Stomach (tissue), 19 donors: ENCODE measurements at places on chromosomes 1 and 21. TPM values are rescaled to one million over a fixed set of nuclear protein-coding genes. Genes with fewer than 3 reads are reported as not detected.
A peak's percentile ranks its signal among the peaks of the same experiment; 100 is the strongest.

DNA sequence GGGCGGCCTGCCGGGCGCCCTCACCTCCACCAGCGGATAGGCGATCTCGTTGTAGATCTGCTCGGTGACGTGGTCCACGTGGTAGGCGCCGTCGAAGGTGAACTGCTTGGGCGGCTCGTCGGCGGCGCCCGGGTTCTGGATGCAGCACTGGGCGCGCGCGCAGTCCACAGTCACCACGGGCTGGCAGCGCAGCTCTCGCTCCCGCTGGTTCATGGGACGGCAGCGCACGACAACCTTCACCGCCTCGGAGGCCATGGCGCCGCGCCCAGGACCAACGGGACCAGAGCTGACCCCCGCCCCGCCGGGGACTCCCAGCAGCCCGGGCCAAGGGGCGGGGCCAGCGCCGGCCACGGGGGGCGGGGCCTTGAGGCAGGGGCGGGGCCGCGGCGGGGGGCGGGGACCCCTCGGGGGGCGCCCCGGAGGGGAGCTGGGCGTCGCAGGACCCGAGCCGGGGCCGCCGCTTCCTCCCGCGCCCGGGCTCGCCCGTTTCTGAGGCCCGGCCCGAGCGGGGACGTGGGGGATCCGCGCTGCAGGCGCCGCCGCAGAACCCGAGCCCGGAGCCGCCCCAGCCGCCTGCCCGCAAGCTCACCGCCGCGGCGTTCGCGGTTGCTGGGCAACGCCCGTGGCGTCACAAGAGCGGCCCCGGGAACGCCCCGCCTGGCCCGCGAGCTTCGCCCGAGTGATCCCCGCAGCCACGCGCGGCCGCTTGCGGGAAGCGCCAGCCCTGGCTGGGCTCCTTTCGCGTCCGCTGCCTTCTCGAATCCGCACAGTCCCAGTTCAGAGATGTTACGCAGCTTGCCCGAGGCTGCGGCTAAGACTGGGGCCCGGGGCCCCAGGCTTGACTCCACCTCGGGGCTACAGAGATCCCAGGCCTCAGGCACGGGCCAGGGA is at the start of gene KIF17:
KIF17 (minus strand) TSS at position 556 of the 891 bp plus-strand sequence; CDS start at position 255, 301 bp downstream.
- DNase-seq: peak; percentile 87

GRCh38 chr1:11342621-11343032 is 69.6 kb downstream of the UBIAD1 start:
- DNase-seq: no peak

The TOMM40L gene
- 0.58 TPM for total RNA-seq

The EXTL1 gene
- not detected for total RNA-seq

- peak; percentile 92 for DNase-seq
These were observed 811 bp downstream of the SH3D21 start for GRCh38 chr1:36306902-36307456.

DNA sequence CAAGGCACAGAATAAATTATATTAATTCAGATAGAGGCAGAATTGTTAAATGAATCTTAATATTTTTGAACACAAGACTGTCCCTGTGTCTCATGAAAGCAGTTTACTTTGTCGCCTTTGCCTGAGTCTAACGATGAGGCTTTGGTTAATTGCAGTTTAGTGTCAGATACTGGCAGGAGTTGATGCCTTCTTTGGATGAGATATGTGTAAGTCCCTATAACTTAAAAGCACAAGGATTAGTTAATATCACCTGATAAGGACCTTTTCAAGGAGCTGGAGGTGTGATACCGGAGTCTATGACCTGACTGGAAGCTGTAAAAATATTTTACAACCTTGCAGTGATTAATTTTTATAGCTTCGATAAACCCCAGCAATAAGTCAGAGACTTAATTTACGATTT is 2.0 kb upstream of the SIKE1 start:
- no peak for DNase-seq

GRCh38 chr1:238589843-238590435 is 699.2 kb upstream of the ZP4 start:
- DNase-seq: no peak

The PRDM15 gene
- total RNA-seq: 10.0 TPM

GRCh38 chr21:21003701-21004100 is 5.5 kb downstream of the NCAM2 start:
- DNase-seq: no peak

The TINAGL1 gene
- total RNA-seq: 173 TPM

GRCh38 chr1:233390842-233391737 is 63.6 kb downstream of the MAP3K21 start:
- no peak for DNase-seq

The IGFN1 gene
- total RNA-seq: not detected

DNA sequence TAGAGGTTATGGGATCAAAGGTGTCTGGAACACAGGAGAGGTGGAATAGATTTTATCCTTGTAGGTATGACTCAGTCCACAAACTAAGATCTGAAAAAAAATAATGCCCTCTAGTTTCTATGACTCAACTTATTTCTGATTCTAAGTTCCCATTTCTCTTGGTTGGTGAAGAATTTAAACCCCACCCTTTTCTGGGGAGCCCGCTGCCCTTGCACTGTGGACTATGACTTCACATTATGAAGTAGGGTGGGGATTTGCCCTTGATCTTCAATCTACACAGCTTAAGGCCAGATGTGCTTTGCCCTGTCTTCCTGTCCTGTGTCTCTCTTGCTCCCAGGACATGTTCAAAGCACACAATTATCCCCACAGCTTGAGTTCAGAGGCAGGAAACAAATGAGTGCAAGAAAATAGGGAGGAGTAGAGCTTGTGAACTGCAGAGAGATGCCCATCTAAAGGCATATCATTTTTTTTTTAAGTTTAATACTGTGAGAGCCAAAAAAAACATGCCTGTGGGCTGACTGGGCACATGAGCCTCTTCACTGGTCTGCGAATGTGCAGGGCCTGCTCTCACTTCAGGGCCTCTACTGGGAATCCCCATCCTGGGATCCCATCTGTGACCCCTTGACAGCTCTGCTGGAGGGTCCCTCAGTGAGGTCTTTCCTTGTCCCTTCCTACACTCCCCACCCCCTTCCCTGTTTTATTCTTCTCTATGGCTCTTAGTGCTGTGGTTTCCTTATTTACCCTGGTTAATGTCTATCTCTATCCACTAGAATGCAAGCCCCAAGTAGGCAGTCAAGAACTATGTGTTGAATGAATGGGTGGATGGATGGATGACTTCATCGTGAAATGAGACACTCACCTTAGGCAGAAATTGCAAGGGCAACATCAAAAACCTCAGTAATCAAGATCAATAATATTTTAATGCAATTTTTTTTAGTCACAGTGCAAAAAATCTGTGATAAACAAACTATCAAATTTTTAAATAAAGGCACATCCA is 61.5 kb downstream of the CD58 start:
- no peak for DNase-seq

DNA sequence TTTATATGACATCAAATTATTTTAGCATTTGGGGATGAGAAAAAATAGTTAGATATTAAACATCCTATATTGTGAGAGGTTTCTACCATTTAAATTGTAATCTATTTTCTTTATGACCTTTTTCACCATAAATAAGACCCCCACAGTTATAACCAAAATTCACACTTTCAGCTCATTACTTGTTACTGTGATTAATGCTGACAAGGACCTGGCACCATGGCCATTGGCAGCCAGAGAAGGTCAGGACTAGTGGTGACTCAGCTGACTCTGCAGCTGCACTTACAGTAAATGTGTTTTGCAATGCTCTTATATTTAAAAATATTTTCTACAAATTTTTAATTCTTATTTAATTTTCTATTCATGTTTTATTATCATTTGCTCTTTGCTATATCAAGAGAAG is 133.3 kb upstream of the C1orf105 start:
- no peak for DNase-seq

The KIF17 gene
- total RNA-seq: 1.3 TPM

- peak; percentile 46 for DNase-seq
These were observed 68.9 kb downstream of the NRIP1 start for GRCh38 chr21:14995695-14996490.

The HJV gene
- total RNA-seq: not detected

- DNase-seq: peak; percentile 28
These were observed 226.6 kb upstream of the ZRANB2 start for GRCh38 chr1:71307451-71307850.

The EFHD2 gene
- total RNA-seq: 67.0 TPM

The C1orf115 gene
- 12.3 TPM for total RNA-seq

The LCE3E gene
- not detected for total RNA-seq

The PEF1 gene
- 72.8 TPM for total RNA-seq

DNA sequence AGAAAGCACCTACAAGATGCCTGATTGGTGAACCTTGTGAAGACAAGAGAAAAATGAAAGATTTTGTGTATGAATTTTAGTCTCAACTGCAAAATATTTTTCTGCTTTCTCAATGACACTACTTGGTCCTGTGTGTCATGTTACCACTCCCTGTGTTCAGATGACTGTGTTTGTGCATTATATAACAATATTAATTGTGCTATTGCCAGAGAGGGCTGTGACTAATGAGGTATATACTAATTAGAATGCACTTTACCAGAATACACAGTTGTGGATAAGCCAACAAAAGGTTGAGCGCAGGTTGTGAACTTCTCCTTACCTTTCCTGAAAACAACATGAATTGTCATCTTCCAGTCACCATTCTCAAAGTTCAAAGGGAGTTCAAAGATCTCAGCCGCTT is 17.3 kb upstream of the FMO2 start:
- DNase-seq: no peak

The OR2T35 gene
- not detected for total RNA-seq

- no peak for DNase-seq
These were observed 8.7 kb downstream of the RNF223 start for GRCh38 chr1:1065265-1065939.

DNA sequence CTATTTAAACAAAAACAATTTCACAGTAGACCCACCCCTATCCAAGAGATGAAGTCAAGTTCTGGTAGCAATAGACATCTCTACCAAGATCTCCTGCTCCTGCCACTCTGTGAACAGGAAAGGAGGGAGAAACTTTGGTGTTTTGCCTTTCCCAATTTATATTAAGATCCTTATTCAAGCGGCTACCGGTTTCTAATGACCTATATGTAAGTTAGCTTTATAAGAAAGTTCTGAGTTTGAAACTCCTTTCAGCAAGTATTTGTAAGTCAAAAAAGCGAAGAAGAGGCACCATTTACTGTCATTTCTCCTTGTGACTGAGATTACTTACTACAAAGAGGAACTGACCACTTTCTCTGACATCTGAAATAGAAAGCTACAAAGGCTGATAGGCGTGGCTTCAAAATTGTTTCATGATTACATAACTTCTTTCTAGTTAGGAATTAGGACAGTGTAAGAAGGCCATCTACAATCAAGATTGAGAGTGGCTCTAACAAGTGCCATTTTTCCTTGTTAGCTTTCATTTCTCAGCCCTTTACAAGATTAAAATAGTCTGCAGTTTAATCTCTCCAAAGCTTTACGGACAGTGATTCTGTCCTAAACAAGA is at the start of gene MNDA:
MNDA (plus strand) TSS at position 448 of the 604 bp plus-strand sequence. CDS start 10,803 bp downstream, outside the sequence.
- DNase-seq: no peak

- DNase-seq: no peak
These were observed 13.1 kb downstream of the ICMT start for GRCh38 chr1:6222636-6223035.

DNA sequence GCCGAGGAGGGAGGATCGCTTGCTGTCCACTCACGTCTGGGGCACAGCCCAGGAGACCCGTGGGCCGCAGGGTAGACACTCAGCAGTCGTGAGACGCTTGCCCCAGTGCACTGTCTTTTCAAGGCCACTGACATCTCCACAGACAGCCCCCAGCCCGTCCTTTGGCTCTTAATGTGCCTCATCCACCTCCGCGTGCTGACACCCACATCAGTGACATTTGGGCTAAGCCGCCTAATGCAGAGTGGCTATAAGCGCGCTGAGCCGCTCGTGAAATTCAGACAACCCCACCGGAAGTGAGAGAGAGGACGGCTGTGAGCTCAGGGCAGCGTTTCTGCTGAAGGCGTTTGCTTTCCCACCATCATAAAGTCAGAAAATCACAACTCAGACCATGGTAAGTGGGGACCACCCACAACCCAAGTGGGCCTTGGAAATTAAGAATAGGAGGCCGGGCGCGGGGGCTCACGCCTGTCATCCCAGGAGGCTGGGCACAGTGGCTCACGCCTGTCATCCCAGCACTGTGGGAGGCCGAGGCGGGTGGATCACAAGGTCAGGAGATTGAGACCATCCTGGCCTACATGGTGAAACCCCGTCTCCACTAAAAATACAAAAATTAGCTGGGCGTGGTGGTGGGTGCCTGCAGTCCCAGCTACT is 8.4 kb downstream of the SLC35E2B start:
- no peak for DNase-seq

DNA sequence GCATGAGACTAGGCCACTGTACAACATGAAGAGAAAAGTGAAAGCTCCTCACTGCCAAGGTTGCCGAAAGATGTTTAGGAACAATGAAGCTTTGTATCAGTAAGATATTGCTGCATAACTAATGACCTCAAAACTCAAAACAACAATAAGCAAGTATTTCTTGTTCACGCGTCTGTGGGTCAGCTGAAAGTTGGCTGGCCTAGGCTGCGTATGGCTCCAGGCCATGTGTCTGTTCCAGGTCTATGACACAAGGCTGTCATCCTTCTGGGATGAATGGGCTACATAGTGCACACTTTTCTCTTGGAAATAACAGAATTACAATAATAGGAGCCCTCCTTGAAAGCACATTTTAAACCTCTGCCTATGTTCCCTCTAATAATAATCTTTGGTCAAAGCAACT is 515.9 kb downstream of the PLPP3 start:
- DNase-seq: no peak

- no peak for DNase-seq
These were observed 53.6 kb upstream of the SPOCD1 start for GRCh38 chr1:31869449-31869848.

DNA sequence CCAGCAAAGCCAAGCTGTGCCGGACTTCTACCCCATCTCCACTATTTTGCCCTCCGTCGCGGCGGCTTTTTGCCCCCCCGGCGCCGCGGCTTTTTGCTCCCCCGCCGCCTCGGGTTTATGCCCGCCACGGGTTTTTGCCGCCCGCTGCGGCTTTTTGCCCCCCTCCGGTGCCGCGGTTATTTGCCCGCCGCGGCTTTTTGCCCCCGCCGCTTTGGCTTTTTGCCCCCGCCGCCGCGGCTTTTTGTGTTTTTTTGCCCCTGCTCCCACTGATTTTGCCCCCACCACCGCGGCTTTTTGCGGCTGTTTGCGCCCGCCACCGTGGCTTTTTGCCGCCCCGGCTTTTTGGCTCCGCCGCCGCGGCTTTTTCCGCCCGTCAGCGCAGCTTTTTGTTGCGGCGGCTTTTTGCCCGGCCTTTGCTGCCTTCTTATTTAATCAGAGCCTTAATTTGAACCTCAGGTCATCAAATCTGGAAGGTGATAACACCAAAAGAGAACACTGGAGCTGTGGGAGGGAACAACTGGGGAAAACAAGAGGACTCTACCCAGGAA is 106.0 kb downstream of the TPTE start:
- no peak for DNase-seq

- peak; percentile 26 for DNase-seq
These were observed 3.5 kb upstream of the LRRC38 start for GRCh38 chr1:13517193-13517812.
